Subcutaneous preadipocyte (primary cell): ENCODE measurements at places on chromosomes 1 and 21. TPM values are rescaled to one million over a fixed set of nuclear protein-coding genes. Genes with fewer than 3 reads are reported as not detected.

The AQP10 gene
- total RNA-seq: not detected in 2 replicates

The TBX19 gene
- total RNA-seq: 0.59 and 0.73 TPM in 2 replicates

The AGMAT gene
- total RNA-seq: 2.2 and 2.9 TPM in 2 replicates

The TRIM63 gene
- under 0.01 TPM in 1 of 2 replicates, not detected in the other for total RNA-seq

The COL6A1 gene
- total RNA-seq: 2,104 and 2,703 TPM in 2 replicates

The BATF3 gene
- 3.1 and 4.0 TPM in 2 replicates for total RNA-seq

The TRAF5 gene
- total RNA-seq: 4.8 and 5.3 TPM in 2 replicates

The HFM1 gene
- 0.39 and 1.1 TPM in 2 replicates for total RNA-seq

The ATP5PO gene
- 104 and 124 TPM in 2 replicates for total RNA-seq

The RNU1-3 gene
- under 0.01 TPM in 2 replicates for total RNA-seq

The EPHA8 gene
- total RNA-seq: not detected in 2 replicates

The SYCP1 gene
- not detected in 2 replicates for total RNA-seq

The CLEC20A gene
- not detected in 2 replicates for total RNA-seq

The TSPAN1 gene
- 0.20 TPM in 1 of 2 replicates, not detected in the other for total RNA-seq

The APOBEC4 gene
- total RNA-seq: not detected in 2 replicates

The PTPN7 gene
- total RNA-seq: not detected in 2 replicates

The FCRLB gene
- total RNA-seq: 4.8 and 5.5 TPM in 2 replicates

The MCOLN2 gene
- 0.37 and 0.39 TPM in 2 replicates for total RNA-seq

The RAB4A gene
- 16.2 and 18.0 TPM in 2 replicates for total RNA-seq

The CDA gene
- 2.0 and 2.6 TPM in 2 replicates for total RNA-seq

The PITHD1 gene
- 23.1 and 25.4 TPM in 2 replicates for total RNA-seq

The RGS13 gene
- under 0.01 TPM in 1 of 2 replicates, not detected in the other for total RNA-seq

The IL20 gene
- not detected in 2 replicates for total RNA-seq

The FCRL5 gene
- total RNA-seq: not detected in 2 replicates

The IFI16 gene
- 115 and 149 TPM in 2 replicates for total RNA-seq

The VWA5B1 gene
- total RNA-seq: not detected in 2 replicates

The CFAP107 gene
- total RNA-seq: not detected in 2 replicates

The TDRD10 gene
- not detected in 2 replicates for total RNA-seq

The ADAM30 gene
- not detected in 2 replicates for total RNA-seq

The ADAMTS1 gene
- 96.3 and 97.4 TPM in 2 replicates for total RNA-seq

The LORICRIN gene
- not detected in 2 replicates for total RNA-seq

The SPATA17 gene
- 0.98 and 1.1 TPM in 2 replicates for total RNA-seq

The LENEP gene
- not detected in 2 replicates for total RNA-seq

The CALML6 gene
- under 0.01 and 0.20 TPM in 2 replicates for total RNA-seq

The DNAJC28 gene
- 0.39 and 0.73 TPM in 2 replicates for total RNA-seq

The LRRC71 gene
- 0.20 TPM in 1 of 2 replicates, not detected in the other for total RNA-seq
